Cerebellar nuclear complex (tissue), 1 donor: ENCODE measurements at places on chromosomes 12 and 14.
A peak's percentile ranks its signal among the peaks of the same experiment; 100 is the strongest.

DNA sequence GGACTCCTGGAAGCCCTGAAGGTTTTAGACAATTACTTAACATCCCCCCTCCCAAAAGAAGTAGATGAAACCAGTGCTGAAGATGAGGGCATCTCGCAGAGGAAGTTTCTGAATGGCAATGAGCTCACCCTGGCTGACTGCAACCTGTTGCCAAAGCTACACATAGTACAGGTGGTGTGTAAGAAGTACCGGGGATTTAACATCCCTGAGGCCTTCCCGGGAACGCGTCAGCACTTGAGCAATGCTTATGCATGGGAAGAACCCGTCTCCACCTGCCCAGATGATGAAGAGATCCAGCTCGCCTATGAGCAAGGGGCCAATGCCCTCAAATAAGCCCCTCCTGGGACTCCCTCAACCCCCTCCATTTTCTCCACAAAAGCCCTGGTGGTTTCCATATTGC is 10.6 kb upstream of the SPPL3 start:
- DNase-seq, result no peak

- no peak for DNase-seq
Observed at GRCh38 chr14:100015251-100015655, 50.0 kb upstream of the EVL start.

- no peak for DNase-seq
Observed at GRCh38 chr14:65813760-65814384, 401.3 kb downstream of the FUT8 start.

DNA sequence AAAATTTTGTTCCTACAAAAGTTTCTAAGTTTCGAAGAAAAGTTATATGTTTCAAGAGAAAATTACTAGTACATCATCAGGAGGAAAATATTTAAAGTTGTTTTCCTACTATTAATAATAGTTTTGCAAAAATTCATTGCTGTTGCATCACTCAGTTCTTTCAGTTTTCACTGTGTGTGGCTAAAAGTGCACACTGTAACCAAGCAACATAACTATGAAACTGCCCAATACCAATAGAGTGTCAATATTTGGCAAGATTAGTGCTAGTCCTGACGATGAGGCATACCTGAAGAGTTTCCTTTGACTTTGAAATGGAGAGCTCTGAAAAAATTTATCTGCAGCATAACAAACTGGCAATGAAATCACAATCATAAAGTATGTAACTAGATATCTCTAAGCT is 194.3 kb downstream of the CPNE8 start:
- DNase-seq, result no peak

GRCh38 chr14:55354500-55354899 is 57.1 kb downstream of the ATG14 start:
- peak; percentile 65 for DNase-seq
